Pancreas (tissue), 10 donors: ENCODE measurements at places on chromosomes 6 and 20.

DNA sequence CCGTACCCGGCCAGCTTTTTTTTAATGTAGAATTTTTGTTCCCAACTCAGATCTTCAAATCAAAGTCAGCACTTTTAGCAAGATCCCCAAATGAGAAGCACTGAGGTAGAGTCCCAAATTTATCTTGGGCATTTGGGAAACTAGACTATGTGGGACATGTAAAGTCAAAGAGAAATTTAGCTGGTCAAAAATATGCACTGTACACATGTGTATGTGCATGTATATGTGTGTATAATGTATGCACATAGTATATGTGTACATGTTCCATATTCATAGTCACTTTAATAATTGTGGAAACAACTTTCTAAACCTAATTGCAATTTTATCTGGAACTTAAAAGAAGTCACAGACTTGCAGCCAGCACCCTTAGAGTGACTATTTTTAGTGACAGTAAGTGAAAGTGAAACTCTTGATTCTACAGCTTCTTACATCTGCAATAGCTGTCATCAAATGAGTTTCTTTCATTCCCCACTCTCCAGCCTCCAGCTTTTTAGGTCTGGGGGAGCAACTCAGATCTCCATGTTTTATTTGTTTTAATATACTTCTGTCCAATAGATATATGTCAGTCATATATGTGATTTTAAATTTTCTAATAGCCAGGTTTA lies 53.6 kb downstream of the CDC40 start:
- DNase-seq, result no peak

DNA sequence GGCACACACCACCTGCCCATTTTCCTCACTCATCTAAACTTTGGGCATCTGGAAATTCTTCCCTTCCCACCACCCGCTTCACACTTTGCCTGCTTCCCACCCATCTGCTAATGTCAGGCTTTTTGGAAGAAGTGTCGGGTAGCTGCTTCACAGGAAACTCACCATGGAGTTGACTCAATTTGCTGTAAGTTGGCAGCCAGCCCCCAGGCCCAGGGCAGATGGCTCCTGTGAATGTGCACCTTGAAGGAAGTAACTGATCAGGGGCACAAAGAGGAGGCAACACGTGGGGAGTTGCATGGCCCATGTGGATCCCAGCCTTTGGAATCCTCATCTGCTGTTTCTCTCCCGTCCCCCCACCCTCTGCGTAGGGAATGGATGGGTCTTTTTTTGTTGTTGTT lies 87.3 kb downstream of the PPP1R14C start:
- no peak for DNase-seq

DNA sequence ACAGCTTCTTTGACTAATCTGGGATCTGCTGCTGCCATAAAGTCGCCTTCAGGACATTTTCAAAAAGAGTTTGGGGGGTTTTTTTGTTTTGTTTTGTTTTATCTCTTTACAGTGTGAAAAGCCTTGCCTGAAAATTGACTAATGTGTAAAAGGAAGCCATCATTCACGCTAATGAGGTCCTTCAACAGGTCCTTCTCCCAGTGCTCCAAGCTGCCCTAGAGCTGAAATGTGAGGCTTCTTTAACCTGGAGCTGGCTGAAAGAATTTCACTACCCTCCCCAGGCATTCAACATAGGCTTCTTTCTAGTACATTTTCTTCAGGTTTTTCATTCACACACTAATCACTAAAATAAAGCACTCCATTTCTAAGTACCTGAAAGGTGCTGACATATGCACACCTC lies 145.1 kb upstream of the PRDM1 start:
- no peak for DNase-seq

- no peak for DNase-seq
Observed at GRCh38 chr6:22708469-22708868, 139.1 kb downstream of the HDGFL1 start.

DNA sequence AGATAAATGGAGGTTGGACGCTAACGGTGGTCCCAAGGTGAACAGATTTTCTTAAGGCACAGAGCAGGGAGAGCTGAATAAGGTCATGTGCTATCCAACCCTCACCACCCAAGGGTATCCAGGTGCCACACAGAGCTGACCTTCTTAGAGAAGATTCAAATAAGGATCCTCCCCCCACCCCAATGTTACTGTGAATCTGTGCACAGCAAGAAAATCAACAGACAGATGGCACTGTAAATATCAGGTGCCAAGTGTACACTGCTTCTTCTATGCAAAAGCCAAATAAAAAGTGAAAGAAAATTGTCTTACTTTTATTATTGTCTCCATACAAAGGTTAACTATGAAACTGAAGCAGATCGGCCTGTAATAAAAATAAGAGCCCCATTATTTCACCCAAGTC lies 96.9 kb downstream of the PAK5 start:
- DNase-seq, result no peak

- no peak for DNase-seq
Observed at GRCh38 chr20:1386323-1386722, 6.5 kb downstream of the FKBP1A start.

GRCh38 chr6:45727228-45727627 lies 288.4 kb downstream of the CLIC5 start:
- DNase-seq, result no peak

DNA sequence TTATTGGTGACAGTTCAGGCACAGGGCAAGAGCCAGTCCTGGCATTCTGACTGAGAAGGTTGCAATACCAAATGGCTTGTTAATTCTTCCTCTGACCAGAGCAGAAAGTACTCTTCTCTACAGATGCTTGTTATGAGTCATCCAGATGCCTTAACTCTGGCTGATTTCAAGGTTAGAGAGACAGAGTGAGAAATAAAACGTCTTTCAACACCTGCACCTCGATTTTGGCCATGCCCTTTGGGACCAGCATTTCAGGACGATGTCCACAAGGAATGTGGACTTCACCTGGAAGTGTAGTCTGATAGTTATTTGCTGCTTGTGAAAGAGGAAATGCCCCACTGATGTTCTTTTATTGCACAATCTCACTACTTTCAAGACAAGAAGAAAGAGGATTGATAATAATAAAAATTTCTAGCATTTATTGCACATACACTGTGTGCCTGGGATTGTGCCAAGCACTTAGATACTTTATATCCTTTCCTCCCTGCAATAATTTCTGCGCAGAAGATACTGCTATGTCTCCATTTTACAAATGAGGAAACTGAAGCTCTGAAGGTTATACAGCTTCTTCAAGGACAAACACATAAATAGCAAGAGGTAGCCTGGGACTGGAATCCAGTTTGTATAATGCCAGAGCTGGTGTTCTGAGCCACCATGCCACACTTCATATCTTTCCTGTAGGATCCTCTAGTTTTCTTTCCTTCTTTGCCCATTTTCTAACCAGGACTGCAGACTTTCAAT lies 33.5 kb upstream of the MCM3 start:
- no peak for DNase-seq

GRCh38 chr6:21450149-21450548 lies 143.4 kb upstream of the SOX4 start:
- DNase-seq, result no peak

DNA sequence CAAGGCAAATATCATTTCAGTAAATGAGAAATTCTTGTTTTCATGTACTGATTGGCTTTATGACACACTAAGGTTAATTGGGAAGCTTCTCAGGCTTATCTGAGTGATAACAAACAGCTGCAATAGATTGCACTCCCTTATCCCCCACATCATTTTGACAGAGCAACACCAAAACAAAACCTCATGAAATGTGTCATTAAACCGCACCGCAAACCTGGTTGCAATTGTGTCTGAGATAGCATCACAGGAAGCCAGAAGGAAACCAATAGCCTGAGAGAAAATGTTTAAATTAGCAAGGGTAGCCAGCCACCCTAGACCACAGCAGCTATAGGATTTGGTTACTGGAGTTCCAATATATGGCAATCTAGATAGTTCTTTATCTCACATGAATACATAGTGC lies 31.6 kb upstream of the LAMA4 start:
- no peak for DNase-seq

DNA sequence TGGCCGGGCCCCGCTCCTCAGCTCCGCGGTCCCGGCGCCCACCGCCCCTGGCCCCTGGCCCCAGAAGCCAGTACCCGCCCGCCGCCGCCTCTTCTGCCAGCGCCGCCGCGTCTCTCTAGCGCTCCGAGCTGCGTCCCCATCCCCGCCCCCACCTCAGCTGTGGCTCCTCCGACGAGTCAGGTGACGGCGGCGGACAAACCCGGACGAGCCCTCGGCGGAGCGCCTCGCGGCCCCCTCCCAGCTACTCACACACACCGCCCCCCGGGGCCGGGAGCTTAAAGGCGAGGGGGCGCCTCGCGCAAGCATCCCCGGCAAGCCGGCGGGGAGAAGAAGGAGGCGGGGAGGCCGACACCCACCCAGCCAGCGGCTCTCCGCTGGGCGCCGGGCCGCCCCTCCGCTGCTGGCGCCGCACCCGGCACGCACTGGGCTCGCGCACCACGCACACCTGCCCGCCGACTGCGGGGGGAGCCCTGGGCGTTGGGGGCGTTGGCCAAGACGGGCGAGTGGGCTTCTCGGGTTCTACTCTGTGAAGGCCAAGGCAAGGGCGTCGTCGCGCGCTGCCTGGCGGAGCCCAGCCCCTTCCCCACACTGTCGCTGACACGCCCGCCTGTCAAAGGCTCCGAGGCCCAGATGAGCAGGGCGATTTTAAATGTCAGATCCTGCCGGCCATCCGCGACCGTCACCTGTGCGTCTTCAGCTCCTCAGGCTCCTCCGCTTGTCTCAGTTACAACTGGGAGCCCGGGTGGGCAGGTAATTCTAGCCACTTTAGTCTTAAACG lies at the start of gene SNAP91:
SNAP91 (minus strand) TSS at position 132 of the 778 bp plus-strand sequence. CDS start 1,174 bp downstream, outside the sequence.
- DNase-seq, result peak; percentile 12

DNA sequence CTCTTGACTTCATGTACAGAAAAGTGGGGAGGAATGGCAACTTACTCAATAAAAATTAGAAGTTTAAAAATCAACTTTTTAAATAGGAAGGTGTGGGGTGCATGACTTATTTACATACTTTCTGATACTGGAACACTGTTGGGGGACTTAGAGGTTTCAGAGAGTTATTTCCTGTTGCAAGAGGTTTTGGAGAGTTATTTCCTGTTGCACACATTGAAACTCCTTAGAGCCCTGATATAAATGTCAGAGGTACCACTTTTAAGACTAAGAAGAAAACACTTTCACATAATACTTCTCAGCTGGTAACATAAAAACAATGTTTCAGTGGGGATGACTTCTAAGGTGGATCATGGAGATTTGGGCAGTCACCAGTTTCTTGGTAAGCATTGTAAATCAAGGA lies 579.9 kb downstream of the MMUT start:
- no peak for DNase-seq

DNA sequence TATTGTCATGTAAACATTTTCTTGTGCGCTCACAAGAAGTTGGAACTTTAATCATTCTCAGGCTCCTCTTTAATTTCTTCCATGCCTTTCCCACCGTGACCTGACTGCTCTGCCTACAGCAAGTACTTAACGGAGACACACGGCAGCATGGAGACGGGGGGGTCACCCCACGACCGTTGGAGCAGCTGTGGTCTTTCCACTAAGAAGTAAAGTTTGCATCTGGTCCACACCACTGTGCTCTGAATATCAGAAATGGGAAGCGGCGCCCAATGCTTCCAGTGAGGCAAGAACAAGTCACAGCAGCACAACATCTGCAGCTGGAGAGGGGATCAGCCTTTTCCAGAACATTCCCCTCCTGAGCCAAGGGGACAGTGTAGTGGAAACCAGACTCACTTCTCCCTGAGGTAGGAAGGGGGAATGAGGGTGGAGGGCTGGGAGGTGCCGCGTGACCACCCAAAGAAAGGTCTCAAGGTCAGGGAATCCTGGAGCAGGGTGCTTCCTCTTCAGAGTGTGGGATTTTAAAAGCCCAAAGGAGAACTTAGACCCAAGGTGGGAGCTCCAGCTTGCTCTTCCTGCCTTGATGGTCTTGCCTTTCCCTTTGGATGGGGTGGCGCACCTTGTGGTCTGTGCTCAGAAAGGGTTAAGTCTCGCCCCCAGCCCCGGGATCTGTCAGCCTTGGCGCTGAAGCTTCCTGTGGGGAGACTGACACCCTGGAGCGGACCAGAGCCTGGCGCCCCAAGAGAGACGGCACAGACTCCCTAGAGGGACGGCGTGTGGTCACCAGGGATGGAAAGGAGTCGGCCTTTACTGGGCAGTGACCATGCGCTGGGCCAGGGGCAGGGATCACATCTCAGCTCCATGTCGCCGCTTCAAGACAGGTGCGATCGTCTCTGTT lies 25.6 kb upstream of the SMOC2 start:
- no peak for DNase-seq

DNA sequence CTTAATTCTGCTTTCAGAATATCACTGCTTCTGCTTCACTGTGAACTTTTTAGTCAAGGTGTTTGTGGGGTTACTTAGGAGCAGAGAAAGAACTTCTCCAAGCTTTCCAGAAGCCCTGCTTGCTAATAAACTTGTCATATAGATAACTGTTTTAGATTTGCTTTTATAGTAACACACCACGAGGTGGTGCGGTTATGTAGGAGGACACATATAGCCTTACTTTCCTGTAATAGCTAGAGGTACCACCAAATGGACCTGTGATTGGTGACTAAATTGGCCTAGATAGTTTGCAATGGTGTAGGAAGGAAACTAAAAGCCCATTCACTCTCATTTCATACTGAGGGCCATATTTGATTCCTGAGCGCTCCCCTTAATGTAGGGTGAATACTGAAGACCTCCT lies 52.3 kb upstream of the BCLAF1 start:
- no peak for DNase-seq

- DNase-seq, result no peak
Observed at GRCh38 chr6:153073841-153074240, 57.2 kb downstream of the RGS17 start.

DNA sequence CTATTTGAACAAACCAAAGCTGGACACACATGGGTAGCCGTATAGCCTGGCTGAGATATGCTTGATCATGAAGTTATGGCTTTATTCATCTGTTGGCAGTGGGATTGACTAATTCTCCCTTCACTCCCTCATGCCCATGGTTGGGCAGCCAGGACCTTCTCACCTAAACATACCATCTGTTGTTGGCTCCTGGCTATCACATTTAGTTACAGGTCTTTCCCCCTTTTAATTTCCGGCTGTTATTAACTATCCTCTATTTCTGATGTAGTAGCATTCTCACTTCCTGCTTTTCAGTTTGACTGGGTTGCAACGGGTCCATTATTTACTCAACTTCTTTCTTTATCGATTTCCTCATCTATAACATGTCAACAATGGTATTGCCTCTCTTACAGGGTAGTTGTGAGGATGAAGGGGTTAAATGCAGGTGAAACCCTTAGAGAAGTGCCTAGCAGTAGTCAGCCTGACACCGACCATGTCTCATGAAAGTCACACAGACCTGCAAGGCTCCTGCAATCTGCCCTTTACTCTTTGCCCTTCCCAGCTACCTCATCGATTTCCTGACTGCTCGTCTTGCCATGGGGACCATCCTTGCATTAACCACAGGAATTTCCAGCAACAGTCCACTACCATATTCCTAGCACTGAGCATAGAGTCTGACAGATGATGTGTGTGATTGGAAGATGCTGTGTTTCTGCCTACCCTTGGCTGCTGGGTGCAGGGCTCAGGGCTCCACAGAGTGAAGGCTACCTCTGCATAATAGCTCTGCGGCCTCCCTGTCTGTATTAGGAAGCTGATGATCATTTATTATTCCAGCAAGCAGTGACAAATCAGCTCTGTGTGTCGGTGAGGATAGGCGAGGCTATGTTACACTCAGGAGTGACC lies 42.2 kb downstream of the PPP1R14C start:
- DNase-seq, result no peak

- DNase-seq, result no peak
Observed at GRCh38 chr6:136751991-136752390, 40.3 kb downstream of the MAP3K5 start.
